Endothelial cell (in vitro differentiated cells): ENCODE measurements at places on chromosomes 3 and 15. TPM values are rescaled to one million over a fixed set of nuclear protein-coding genes. Genes with fewer than 3 reads are reported as not detected.

- no peak overlapping the region for H3K4me3 ChIP-seq
- no peaks in the 10 kb centered on the region for H3K36me3 ChIP-seq
- no peaks in the 10 kb centered on the region for H3K4me1 ChIP-seq
- peaks cover 4% of the 10 kb centered on the region for H3K27me3 ChIP-seq
Observed at GRCh38 chr3:135688003-135688402, 277.5 kb upstream of the PPP2R3A start.

CYP19A1 gene
- total RNA-seq, result not detected

GRAMD1C gene
- total RNA-seq, result 21.7 TPM

DNA sequence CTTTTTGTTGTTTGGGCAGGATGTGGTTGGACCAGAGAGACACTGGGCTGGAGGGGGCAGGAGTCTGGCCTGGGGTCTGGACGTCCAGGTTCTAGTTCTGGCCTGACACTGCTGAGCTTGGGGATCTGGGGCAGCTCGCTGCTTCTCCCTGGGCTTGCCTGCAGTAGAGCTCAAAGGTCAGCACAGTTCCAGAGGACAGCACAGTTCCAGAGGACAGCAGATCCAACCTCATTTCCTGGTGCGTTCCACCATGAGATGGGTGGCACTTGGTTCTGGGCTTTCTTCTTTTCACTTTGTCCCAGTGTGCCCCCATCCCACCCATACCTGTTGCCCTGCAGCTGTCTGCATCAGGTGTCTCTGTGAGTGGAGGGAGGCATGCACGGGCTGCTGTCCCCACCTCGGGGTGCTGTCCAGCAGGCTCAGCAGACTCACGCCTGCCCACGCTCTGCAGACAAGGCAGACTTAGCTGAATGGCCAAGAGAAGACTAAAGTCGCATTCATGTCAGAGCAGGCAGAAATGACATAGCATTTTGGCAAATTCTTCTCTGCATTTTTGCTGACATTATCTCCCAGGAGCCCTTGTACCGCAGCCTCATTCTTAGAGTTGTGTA lies 16.7 kb downstream of the CACNA2D3 start:
- no peak for DNase-seq
- H3K27ac ChIP-seq, result no peak overlapping the region

INSYN1 gene
- 4.8 TPM for total RNA-seq

SPG21 gene
- 59.9 TPM for total RNA-seq

FBXL2 gene
- total RNA-seq, result 11.5 TPM

RYK gene
- 60.4 TPM for total RNA-seq

- peaks cover 16% of the 10 kb centered on the region for H3K4me1 ChIP-seq
- no peak overlapping the region for H3K4me3 ChIP-seq
- H3K36me3 ChIP-seq, result peaks cover 19% of the 10 kb centered on the region
Observed at GRCh38 chr15:65653341-65653740, 31.6 kb downstream of the SLC24A1 start.

GRCh38 chr15:35755237-35755802 lies 209.4 kb upstream of the DPH6 start:
- H3K36me3 ChIP-seq, result no peaks in the 10 kb centered on the region
- no peak overlapping the region for H3K27ac ChIP-seq
- no peak for DNase-seq
- peaks cover 1% of the 10 kb centered on the region for H3K27me3 ChIP-seq
- H3K4me1 ChIP-seq, result peaks cover 9% of the 10 kb centered on the region

- no peaks in the 10 kb centered on the region for H3K36me3 ChIP-seq
- no peak overlapping the region for H3K27ac ChIP-seq
- no peak overlapping the region for H3K4me3 ChIP-seq
- DNase-seq, result no peak
- H3K4me1 ChIP-seq, result no peaks in the 10 kb centered on the region
Observed at GRCh38 chr3:161770484-161771386, 274.1 kb downstream of the OTOL1 start.

DNA sequence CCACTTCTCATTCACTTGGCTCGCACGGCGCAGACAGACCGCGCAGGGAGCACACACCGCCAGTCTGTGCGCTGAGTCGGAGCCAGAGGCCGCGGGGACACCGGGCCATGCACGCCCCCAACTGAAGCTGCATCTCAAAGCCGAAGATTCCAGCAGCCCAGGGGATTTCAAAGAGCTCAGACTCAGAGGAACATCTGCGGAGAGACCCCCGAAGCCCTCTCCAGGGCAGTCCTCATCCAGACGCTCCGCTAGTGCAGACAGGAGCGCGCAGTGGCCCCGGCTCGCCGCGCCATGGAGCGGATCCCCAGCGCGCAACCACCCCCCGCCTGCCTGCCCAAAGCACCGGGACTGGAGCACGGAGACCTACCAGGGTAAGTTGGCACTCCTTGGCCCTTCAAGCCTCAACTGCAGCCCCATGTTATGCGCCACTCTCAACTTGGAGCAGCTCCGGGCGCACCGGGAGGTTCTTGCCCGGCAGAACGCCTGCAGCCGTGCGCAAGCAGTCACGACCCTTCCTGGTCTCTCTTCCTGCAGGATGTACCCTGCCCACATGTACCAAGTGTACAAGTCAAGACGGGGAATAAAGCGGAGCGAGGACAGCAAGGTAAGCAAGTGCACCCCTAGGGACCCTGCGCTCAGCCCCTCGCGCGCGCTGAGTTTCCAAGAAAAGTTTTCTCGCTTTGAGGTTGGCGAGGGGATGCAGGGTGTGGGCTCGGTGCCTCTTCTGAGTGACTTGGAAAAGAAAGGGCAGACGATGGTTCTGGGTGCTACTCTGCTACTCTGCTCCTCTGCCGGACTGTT lies at the start of gene BHLHE40:
Gene BHLHE40 (plus strand): TSS at position 10 of the 801 bp plus-strand sequence. CDS start 282 bp downstream, at position 292.
- H3K27ac ChIP-seq, result peak within 1 kb of the TSS; percentile 86
- peaks cover 13% of the 10 kb centered on the region for H3K27me3 ChIP-seq
- peaks cover 20% of the 10 kb centered on the region for H3K36me3 ChIP-seq
- H3K4me3 ChIP-seq, result peak within 1 kb of the TSS; percentile 94
- peaks cover 44% of the 10 kb centered on the region for H3K4me1 ChIP-seq

- no peak overlapping the region for H3K27ac ChIP-seq
- no peak for DNase-seq
- no peaks in the 10 kb centered on the region for H3K27me3 ChIP-seq
- no peaks in the 10 kb centered on the region for H3K36me3 ChIP-seq
Observed at GRCh38 chr3:25171897-25172296, 256.2 kb upstream of the RARB start.

- no peak for DNase-seq
- peaks cover 1% of the 10 kb centered on the region for H3K27me3 ChIP-seq
- H3K27ac ChIP-seq, result no peak overlapping the region
- no peak overlapping the region for H3K4me3 ChIP-seq
- H3K36me3 ChIP-seq, result peaks cover 1% of the 10 kb centered on the region
- H3K4me1 ChIP-seq, result peaks cover 25% of the 10 kb centered on the region
Observed at GRCh38 chr15:78032671-78033070, 44.8 kb downstream of the TBC1D2B start.

DNA sequence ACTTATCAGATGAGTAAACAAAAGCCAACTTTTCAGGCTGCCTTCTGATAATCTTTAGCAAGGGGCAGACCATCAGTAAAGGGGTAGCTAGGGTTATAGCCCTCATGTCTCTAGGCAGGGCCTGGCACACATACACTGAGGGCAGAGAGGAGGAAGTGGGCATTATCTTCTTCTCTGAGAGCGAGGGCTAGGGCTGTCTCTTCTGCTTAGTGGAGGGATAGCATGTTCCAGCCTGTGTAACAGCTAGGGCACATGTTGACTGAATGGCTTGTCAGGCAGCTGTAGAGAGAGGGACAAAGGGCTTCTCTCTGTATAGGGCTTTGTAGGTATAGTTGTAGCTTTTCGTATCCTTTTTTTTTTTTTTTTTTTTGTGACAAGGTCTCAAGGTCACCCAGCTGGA lies 17.8 kb downstream of the CRTC3 start:
- H3K4me1 ChIP-seq, result peaks cover 2% of the 10 kb centered on the region
- no peak overlapping the region for H3K4me3 ChIP-seq
- no peak for DNase-seq
- no peak overlapping the region for H3K27ac ChIP-seq
- no peaks in the 10 kb centered on the region for H3K27me3 ChIP-seq

CLDN18 gene
- total RNA-seq, result not detected

- H3K27me3 ChIP-seq, result no peaks in the 10 kb centered on the region
- no peaks in the 10 kb centered on the region for H3K36me3 ChIP-seq
- H3K4me1 ChIP-seq, result peaks cover 4% of the 10 kb centered on the region
Observed at GRCh38 chr3:12489832-12490231, 5.6 kb downstream of the TSEN2 start.

- H3K4me1 ChIP-seq, result peaks cover 22% of the 10 kb centered on the region
- H3K27me3 ChIP-seq, result no peaks in the 10 kb centered on the region
- H3K36me3 ChIP-seq, result no peaks in the 10 kb centered on the region
Observed at GRCh38 chr15:35626571-35627318, 80.8 kb upstream of the DPH6 start.

GRCh38 chr3:40845447-40845846 lies 320.7 kb downstream of the ZNF621 start:
- H3K27ac ChIP-seq, result no peak overlapping the region
- no peak overlapping the region for H3K4me3 ChIP-seq
- peaks cover 35% of the 10 kb centered on the region for H3K4me1 ChIP-seq
- DNase-seq, result no peak
- peaks cover 1% of the 10 kb centered on the region for H3K27me3 ChIP-seq

C3orf85 gene
- total RNA-seq, result not detected

DNA sequence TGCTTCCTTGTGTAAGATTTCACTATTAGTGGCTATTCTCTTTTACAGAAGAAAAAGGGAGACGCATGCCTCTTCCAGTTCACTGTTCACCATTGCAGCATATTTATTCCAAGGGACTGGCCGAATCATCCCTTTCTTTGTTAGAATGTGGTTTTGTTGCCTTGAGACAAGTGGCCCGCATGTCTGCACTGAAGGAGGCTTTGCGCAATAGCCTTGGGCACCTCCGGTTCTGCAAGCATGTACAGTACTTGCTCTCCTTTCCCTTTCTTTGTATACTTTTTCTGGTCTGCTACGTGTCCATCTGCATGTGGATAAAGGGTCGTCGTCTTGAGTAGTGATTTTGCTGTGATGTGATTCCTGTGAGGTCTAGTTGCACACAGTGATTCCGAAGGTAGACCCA lies 43.0 kb downstream of the FLNB start:
- peaks cover 45% of the 10 kb centered on the region for H3K4me1 ChIP-seq
- H3K27me3 ChIP-seq, result peaks cover 3% of the 10 kb centered on the region
- H3K4me3 ChIP-seq, result no peak overlapping the region
- H3K36me3 ChIP-seq, result no peaks in the 10 kb centered on the region
- no peak overlapping the region for H3K27ac ChIP-seq

- no peaks in the 10 kb centered on the region for H3K36me3 ChIP-seq
- H3K4me3 ChIP-seq, result no peak overlapping the region
- H3K27ac ChIP-seq, result no peak overlapping the region
- no peaks in the 10 kb centered on the region for H3K27me3 ChIP-seq
- H3K4me1 ChIP-seq, result no peaks in the 10 kb centered on the region
Observed at GRCh38 chr3:63251499-63251898, 26.6 kb upstream of the SYNPR start.

KY gene
- total RNA-seq, result not detected

DNA sequence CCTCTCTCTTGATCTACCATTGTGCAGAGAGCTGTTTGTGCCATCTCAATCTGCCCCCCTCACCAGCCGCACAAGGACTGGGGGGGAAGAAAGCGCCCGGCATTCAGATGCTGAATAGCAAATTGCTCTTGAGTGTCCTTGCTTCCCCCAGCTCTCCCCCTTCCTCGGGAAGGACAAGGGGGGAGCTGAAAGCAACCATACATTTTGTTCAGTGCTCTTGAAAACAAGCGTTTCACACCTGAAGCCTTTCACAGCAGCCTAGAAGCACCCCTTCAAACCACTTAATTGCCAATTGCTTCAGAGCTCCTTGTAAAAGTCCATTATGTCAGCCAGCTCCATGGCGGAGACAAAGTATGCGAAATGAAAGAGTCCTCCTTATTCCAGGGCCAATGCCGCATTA lies 540.1 kb downstream of the NR2F2 start:
- H3K27me3 ChIP-seq, result peaks cover 5% of the 10 kb centered on the region
- H3K36me3 ChIP-seq, result no peaks in the 10 kb centered on the region
- H3K27ac ChIP-seq, result no peak overlapping the region
- H3K4me1 ChIP-seq, result no peaks in the 10 kb centered on the region
- no peak overlapping the region for H3K4me3 ChIP-seq

DNA sequence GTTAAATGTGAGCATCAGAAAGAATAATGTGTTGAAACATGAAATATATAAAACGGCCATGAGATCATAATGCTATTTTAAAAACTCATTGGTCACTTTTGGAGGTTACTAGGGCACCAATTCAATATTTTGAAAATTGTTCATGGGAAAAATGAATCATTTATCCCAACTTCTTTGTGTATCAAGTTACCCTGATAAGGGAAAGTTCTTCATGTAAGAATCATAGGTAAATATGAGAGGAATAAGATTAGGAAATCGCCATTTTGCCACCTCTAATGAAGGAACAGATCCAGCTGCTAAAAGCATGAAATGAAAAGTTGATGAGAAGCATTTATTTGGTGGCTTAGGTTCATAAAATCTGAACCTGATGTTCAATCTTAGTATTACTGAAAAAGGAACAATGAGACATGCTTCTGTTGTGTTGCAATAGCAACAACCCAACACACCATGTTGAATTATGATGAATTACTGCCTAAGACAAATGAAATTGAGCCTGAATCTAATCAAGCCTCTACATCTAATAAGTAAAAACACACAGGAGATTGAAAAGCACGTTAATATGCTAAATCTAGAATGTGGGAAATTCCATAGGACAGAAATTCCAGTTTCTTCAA lies 32.5 kb downstream of the ABHD5 start:
- peaks cover 5% of the 10 kb centered on the region for H3K4me1 ChIP-seq
- H3K4me3 ChIP-seq, result no peak overlapping the region
- H3K27ac ChIP-seq, result no peak overlapping the region
- no peak for DNase-seq
- H3K36me3 ChIP-seq, result no peaks in the 10 kb centered on the region
- no peaks in the 10 kb centered on the region for H3K27me3 ChIP-seq

ACKR2 gene
- total RNA-seq, result 3.8 TPM

- H3K27me3 ChIP-seq, result no peaks in the 10 kb centered on the region
- H3K36me3 ChIP-seq, result peaks cover 9% of the 10 kb centered on the region
- no peak overlapping the region for H3K27ac ChIP-seq
Observed at GRCh38 chr3:61936344-61936937, 375.1 kb downstream of the PTPRG start.

ZBTB20 gene
- 4.2 TPM for total RNA-seq

GRCh38 chr3:107028626-107029025 lies 348.6 kb upstream of the CCDC54 start:
- DNase-seq, result no peak
- H3K36me3 ChIP-seq, result no peaks in the 10 kb centered on the region
- H3K4me1 ChIP-seq, result peaks cover 3% of the 10 kb centered on the region
- H3K27me3 ChIP-seq, result no peaks in the 10 kb centered on the region

SQOR gene
- 3.8 TPM for total RNA-seq

- no peaks in the 10 kb centered on the region for H3K36me3 ChIP-seq
- no peaks in the 10 kb centered on the region for H3K4me1 ChIP-seq
- no peak overlapping the region for H3K27ac ChIP-seq
- no peak overlapping the region for H3K4me3 ChIP-seq
- DNase-seq, result no peak
Observed at GRCh38 chr3:159191447-159191846, 389.6 kb downstream of the MFSD1 start.

GRCh38 chr15:88648357-88649214 lies 9.8 kb downstream of the ISG20 start:
- H3K36me3 ChIP-seq, result peaks cover 3% of the 10 kb centered on the region
- H3K4me3 ChIP-seq, result no peak overlapping the region
- DNase-seq, result no peak
- H3K27me3 ChIP-seq, result peaks cover 7% of the 10 kb centered on the region
